ENCODE measurements at places on chromosomes 11 and 22.

- DNase-seq, result no peak
These were observed 1047.7 kb downstream of the BRD1 start for GRCh38 chr22:48779661-48780596.

DNA sequence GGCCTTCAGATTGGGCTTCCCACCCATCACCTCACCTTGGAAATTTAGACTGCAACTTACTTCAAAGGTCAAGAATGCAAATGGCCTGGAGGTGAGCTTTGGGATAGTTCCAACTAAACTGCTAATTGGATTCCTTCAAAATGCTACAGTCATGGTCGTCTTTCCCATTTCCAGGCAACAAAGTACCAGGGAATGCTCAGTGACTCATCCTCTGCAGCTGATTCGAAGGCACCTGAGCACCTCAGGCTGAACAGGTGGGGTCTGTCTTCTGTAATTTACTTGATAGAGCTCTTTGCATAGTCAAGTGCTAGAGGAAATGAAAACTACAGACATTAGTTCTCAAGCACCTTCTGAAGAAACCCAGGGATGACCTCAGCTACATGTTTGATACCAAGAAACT is 20.5 kb upstream of the FSHB start:
- DNase-seq, result no peak

DNA sequence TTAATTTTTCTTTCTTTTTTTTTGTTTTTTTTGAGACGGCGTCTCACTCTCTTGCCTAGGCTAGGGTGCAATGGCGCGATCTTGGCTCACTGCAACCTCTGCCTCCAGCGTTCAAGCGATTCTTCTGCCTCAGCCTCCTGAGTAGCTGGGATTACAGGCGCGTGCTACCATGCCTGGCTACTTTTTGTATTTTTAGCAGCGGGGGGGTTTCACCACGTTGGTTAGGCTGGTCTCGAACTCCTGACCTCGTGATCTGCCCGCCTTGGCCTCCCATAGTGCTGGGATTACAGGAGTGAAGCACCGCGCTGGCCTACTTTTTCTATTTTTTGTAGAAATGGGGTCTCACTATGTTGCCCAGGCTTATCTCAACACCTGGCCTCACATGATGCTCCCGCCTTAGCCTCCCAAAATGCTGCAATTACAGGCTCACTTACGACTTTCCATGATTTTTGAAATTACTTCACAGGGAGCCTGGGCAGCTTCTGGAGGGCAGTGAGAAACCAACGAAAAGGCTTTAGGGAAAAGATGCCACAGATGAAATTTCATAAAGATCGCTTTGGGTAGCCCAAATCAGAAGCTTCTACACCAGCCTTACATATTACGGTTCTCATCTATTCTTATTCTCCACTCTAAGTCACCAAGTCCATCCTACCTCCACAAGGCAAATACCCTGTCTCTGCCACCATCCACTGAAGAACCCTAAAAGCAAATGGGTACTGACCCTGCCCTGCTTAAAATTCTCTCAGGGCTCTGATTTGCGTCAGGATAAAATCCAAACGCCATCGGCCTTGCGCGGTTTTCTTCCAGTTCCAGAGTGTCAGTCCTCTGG is 866 bp upstream of the RRM1 start:
- no peak for DNase-seq

DNA sequence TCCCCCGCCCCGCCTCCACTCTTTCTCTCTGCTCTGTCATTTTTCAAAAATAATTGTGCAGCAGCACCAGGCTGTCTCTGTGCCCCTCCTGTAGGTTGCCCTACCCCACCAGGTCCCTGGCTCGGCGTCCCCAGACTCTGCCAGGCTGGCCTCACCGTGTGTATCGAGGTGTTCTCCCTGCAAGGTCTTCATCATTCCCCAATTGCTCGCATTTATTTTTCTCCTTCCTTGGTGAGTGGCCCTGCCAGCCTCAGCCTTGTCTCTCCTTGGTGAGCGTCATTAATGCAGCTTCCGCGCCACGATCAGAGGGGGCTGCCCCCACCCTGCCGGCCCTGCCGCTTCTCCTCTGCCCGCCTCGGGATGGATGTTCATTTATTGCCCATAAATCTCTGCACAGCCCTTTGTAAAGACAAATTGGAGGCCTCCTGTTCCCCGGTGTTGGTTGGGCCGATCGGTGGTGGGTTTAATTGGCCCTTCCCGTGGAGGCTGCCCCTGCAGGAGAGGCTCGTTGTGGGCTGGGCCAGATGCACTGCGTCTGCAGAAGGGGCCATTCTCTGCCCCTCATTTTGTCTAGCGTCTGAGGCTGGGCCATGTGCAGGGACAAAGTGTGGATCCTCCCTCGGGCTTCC is 33.2 kb downstream of the RTN4R start:
- no peak for DNase-seq

DNA sequence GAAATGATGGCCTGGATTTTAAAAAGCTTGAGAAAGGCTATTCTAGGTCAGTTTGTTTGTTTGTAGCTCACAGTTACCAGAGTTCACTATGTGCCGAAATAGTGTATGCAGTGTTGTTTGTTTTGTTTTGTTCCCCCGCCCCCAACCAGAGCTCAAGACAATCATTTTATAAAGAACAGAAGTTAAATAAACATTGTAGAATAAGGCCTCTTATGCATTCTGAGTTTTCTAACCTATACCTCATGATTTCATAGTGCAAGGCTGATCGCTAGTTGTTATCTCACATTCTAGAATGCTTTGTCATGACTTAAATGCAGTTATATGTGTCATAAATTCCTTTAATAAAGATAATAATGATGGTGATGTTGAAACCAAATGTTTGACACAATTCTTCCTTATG is 7.8 kb downstream of the KCNA4 start:
- no peak for DNase-seq

- no peak for DNase-seq
These were observed 153.9 kb downstream of the TEAD1 start for GRCh38 chr11:12827929-12828812.

GRCh38 chr11:27459191-27459590 is 13.4 kb downstream of the LGR4 start:
- no peak for DNase-seq

- DNase-seq, result no peak
These were observed 8.7 kb downstream of the CSF2RB start for GRCh38 chr22:36922105-36922608.

GRCh38 chr22:45240104-45240809 is 437 bp downstream of the KIAA0930 start:
- peak; percentile 40 for DNase-seq

GRCh38 chr22:32528316-32528715 is 53.7 kb downstream of the FBXO7 start:
- DNase-seq, result no peak

DNA sequence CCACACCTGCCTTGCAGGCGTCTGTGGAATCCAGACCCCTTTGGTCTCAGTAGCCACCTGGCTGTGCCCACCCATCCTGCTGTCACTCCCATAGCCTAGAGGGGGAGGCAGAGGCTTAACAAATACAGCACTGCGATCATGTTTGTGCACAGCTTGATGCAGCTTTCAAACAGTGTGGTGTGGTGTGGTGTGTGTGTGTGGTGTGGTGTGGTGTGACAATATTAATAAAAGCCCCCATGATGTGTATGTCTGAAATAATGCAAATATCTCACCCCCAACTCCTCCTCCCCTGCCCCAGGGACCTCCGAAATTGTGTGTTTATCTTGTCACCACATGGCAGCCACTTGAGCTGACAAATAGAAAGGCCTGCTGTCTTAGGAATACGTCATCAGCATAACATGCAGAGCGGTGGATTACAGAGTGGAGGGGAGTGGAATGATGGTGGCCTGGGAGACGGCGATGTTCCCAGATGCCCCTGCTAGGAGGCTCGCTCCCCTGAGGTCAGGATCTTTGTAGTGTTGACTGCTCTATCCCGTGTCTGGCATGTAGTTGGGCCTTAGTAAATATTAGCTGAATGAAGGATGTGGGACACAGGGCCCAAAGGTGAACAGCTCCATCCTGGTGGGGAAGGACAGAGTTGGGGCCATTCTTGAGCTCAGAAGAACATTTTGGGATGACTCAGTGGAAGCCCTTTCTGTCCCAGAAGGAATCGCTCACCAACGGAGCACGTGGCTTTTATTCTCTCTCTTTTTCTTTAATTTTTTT is 2.8 kb downstream of the PDXP start:
- DNase-seq, result peak; percentile 44

DNA sequence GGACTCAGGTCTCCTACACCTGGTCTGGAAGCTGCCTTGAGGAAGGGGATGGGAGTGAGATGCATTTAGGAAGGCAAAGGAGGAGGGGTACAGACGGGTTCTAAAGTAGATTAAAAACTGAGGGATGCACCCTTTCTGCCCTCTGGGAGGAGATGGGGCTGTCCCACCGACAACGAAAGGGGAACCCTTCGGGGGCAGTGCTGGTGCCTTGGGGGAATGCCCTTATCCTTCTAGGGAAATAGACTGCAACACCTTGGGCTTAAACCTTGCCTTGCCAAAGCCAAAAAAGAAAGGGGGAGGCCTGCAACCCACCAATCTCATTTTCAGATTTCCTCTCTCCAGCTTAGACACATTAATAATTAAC is 89.8 kb downstream of the PLEKHA7 start:
- no peak for DNase-seq

DNA sequence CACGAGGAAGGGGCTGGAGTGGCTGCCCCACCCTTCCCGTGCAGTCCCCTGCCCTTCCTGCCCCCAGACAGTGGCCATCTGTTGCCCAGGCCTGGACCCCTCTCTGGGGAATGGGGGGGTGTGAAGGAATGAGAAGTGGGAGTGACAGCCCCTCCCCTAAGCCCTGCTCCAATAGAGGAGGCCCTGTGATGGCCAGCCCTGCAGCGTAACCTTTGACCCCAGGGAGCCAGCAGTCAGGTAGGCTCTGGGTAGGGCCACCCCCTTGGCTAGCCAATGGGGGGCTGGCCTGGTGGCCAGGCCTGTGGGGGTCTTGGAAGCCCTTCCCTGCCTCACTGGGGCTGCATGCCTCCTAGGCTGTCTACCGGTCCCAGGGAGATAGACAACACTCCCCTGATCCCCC is 6.6 kb downstream of the FLRT1 start:
- DNase-seq, result no peak

GRCh38 chr11:64723117-64723906 is at the start of gene NRXN2:
NRXN2 (minus strand) TSS chr11:64723197; CDS start chr11:64713699, 9,498 bp downstream.
- DNase-seq, result peak; percentile 83

DNA sequence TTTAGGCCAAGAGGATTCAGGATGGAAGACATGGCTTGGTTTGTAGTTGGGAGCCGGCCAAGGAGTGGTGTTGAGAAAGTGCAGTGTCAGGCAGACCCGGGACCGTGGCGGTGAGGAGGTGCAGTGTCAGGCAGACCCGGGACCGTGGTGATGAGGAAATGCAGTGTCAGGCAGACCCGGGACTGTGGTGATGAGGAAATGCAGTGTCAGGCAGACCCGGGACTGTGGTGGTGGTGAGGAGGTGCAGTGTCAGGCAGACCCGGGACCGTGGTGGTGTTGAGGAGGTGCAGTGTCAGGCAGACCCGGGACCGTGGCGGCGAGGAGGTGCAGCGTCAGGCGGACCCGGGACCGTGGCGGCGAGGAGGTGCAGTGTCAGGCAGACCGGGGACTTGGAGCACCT is 59.7 kb downstream of the LRP5 start:
- no peak for DNase-seq

GRCh38 chr22:39381009-39381755 is 18.4 kb upstream of the TAB1 start:
- DNase-seq, result no peak

- DNase-seq, result no peak
These were observed 41.4 kb downstream of the TTC17 start for GRCh38 chr11:43399983-43400630.

GRCh38 chr11:35049859-35050531 is 89.0 kb upstream of the CD44 start:
- DNase-seq, result no peak

DNA sequence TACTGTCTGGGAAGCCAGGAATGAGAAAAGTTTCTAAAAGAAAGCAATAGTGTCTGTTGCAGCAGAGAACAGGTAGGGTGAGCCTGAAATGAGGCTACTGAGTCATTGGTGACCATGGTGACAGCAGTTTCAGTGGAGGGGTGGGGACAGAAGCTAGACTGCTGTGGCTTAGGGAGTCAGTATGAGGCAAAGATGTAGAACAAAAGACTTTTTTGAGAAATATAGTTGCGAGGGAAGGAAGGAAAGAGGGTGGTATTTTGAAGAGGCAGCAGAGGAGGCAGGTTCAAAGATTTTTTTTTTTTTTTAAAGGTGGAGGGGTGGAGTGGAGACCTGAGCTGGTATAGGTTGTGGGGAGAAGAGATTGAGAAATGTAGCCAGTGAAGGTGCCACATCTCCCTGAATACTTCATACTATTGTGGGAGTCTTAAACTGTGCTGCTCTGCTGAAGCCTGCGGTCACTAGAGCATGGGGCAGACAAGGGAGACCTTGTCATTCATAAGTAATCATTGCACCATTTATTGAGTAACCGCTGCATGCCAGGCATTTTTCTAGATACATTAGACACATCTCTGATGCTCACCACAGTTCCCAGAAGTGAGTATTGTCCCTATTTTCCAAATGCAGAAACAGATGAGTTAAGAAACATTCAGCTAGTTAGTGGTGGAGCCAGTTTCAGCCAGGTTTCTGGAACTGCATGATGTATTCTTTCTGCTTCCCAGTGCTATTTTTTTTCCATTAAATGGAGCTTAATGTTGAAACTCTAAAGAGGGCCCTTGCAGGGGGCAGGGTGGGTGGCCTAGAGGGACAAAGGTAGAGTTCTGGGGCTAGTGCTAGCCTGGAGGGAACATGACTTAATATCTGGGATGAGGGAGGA is 49.9 kb downstream of the STIM1 start:
- peak; percentile 72 for DNase-seq

DNA sequence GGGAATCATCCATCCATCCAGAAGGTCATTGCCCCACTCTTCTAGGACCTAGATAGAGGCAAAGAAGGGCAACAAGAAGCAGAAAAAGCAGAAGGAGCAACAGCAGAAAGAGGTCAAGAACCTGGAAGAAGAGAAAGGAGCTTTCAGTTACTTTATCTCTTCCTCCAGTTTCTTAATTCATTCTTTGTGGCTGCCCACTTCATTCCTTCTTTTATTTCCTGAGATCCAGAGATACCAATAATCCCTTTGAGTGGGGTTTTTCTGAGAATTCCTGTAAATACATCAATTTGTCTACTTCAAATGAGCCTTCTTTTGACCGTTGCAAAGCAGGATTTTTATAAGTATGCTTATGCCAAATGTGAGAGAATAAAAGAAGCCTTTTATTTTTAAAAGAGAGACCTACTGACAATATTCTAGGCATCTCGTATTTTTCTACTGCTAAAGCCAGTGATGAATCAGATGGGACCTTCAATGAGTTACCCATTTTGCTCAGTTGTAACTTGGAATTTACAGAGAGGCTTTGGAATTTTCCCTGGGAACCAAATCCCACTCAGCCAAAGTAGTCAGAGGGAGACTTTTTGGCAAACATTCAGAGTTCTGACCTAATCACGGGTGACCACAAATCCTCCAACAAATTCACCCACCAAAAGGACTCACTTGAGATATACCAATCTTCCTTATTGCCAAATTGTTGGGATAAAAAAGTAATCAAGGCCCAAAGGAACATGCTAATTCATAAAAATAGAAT is 54.9 kb downstream of the ZC3H12C start:
- DNase-seq, result no peak

- DNase-seq, result no peak
These were observed 6.8 kb downstream of the APOL3 start for GRCh38 chr22:36153501-36154422.

Measured in activated CD8-positive, alpha-beta memory T cell treated with anti-CD3 and anti-CD28 coated beads, Interleukin-2, amount 50 U/mL, for 4 hours (primary cell).